ENCODE measurements at places on chromosomes 2 and 18. TPM values are rescaled to one million over a fixed set of nuclear protein-coding genes. Genes with fewer than 3 reads are reported as not detected.

Gene ALPG
- not detected for total RNA-seq

Gene LPIN1
- 59.9 TPM for total RNA-seq

Gene EVA1A
- 1.0 TPM for total RNA-seq

DNA sequence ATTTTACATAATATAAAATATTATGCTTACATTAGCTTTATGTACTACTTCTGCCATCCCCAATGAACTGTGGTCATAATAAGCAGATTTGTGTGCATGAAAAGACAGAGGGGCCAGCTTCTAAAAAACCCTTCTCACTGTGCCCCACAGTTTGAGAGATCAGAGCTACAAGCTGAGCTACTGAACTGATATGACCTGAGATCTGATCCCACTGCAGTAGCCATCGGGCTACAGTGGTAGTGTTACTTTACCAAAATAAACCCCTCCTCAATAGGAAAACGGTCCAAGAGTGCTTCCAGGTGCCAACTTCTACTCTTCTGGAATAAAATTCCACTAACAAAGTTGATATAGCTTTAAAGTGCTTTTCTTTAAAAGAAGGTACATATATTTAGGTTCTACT lies 43.1 kb downstream of the IKZF2 start:
- no peak for DNase-seq

GRCh38 chr2:163405298-163405697 lies 330.5 kb downstream of the FIGN start:
- no peak for DNase-seq

DNA sequence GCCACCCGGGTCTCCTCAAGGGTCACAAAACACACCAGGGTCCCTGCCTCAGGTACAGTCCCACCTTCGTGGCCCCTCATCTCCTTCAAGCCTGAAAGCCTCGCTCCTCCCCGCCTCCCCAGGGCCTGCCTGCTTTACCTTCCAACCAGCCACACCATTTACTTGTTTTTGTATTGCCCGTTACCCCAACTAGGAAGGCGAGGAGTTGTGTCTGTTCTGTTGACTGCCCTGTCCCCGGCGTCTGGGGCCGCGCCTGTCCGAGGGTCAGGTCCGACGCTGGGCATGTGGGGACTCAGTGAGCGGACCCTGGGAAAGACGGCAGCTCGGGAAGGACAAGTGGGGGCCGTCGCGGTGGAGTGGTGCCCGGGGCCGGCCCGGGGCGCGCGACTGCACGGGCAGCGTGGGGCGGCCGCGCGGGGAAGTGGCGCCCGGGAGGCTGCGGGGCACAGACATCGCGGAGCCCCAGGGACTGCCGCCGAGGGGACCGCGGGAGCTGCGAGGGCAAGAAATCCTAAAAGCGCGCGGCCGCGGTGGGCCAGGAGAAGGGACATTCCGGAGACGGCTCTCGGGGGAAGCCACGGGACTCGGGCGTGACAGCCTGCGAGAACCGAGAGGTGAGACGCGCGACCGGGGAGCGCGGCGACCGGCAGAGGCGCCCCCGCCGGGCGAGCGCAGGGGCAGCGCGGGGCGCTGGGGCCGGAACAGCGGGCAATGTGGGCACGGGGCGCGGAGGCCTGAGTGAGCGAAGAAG lies 797 bp upstream of the GRHL1 start:
- DNase-seq, result no peak

GRCh38 chr2:104909317-104909716 lies 55.4 kb downstream of the POU3F3 start:
- no peak for DNase-seq

DNA sequence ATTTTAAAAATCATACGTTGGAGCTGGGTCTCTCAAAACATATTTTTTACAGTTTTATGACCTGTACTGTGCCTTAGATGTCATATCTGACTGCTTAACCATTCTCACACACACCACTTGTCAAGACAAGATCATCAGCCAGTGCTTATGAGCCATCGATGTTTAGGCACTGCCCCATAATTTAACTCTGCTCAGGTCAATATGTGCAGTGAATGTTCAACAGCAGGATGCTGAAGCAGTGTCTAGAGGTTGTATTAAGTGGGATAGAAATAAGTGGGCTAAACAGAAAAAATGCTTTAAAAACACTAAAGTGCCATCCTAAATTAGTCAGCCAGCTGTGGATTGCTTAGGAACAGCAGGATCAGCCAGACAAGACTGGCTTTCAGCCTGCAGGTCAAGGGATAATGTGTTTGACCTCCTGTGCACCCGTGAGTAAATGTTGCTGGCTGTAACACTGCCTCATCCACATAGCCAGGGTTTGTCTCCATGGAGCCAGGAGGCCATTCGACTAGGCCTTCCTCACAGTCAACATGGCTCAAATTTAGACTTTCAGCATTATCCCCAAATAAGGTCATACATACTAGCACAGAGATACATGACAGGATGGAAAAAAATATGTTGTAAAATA lies 139.0 kb upstream of the NXPH2 start:
- no peak for DNase-seq

- no peak for DNase-seq
These were observed 21.3 kb downstream of the WDSUB1 start for GRCh38 chr2:159265171-159265576.

Data from GM12878 (cell line).